Stromal cell of bone marrow (primary cell): ENCODE measurements at places on chromosomes 3 and 15.
A peak's percentile ranks its signal among the peaks of the same experiment; 100 is the strongest.

DNA sequence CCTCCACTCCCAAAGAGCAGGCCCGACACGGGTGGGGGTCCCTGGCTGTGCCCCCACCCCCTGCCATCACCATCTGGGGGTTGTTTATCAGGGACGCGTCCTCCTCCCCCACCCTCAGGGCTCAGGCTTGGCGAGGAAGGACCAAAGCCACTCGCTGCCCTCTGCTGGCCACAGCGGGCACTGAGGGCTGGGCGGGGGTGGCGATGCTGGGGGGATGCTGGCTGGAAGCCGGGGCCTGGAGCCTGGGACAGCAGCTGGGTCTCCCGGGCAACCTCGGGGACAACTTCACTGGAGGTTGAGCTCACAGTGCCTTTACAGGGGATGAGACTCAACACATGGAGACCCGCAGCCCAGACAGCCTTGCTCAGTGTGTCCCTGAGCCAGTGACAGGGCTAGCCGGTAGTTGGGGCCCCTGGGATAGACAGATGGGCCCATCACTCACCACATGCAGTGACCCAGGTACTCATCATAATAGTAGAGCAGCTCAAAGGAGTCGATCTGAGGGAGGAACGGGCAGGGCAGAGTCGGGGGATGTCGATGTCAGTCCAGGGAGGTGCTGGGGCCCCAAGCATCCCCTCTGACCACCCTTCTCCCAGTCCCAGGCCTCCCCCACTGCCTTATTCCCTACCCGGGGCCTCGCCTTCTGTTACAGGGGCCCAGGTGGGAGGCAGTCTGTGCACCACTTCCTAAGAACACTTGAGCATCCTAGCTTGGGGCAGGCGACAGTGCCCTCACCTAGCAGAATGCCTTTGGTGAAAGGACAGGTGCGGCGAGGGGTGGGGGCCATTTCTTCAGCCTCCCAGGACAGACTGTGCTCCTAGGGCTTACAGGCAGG, 5.9 kb upstream of the CALML4 start:
- no peak for DNase-seq

GRCh38 chr15:98815207-98815606, 166.9 kb downstream of the IGF1R start:
- no peak for DNase-seq

- no peak for DNase-seq
Measured at GRCh38 chr3:169558371-169558770, 105.1 kb downstream of the MECOM start.

DNA sequence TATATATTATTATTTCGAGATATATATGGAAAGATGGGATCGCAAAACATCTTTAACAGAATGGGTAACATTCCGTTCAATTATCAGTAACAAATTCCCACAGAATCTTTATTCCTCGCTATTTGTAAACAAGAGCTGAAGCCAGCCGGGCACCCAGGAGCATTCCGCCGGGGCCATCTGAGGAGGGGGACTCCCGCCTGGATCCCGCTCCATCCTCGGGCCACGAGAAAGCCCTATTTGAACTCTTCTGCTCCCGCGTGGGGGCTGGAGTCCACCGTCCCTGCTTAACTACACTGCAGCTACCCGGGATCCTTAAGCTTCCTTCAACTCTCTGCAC, 687 bp downstream of the GPR176 start:
- no peak for DNase-seq

GRCh38 chr15:101012326-101013200, 93.4 kb downstream of the LRRK1 start:
- DNase-seq, result no peak

GRCh38 chr3:98013411-98014267, 21.5 kb downstream of the GABRR3 start:
- DNase-seq, result no peak

DNA sequence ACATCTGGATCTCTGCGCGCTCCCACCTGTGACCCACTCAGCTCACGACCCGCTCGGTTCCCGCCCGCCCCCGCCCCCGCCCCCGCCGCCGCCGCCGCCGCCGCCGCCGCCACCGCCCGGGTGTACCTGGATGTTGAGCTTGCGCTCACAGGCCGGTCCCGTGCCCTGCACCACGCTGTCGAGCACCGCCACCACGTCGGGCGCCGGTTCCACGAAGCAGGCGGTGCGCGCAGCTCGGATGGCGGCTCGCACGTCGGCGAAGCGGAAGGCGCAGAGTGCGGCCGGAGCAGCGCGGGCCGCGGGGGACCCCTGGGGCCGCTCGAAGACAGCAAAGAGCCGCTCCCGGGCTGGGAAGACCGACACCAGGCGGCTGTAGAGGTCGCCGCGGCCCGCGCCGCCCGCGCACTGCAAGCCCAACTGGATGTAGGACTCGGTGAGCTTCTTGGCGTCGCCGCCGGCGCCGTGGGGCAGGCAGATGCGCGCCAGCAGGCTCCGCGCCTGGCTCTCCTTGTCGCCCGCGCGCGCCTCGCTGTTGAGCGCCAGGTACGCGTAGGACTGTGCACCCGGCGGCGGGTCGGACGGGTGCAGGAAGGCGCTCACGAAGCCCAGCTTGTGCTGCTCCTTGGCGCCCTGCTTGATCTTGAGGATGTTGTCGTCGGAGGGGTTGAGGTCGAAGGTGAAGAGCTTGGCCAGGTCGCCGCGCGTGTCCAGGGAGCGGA, 1.1 kb downstream of the PLXND1 start:
- DNase-seq, result no peak

DNA sequence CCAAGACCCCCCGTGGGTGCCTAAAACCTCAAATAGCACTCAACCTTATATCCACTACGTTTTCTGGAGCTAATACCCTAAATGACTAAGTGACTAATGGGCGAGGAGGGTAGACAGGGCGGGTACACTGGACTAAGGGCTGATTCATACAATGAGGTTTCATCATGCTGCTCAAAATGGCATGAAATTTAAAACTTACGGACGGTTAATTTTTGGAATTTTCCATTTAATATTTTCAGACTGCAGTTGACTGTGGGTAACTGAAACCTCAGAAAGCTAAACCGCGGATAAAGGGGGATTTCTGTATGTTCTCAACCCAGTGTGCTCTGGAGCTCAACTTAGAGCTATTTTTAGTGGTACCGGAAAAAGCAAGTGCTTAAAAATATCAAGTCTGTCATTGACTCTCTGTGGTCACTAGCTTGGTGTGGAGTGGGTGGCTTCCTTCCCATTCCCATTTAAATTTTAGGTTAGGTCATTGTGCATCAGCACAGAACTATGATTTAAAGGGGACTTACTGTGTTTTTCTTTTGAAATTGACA, 72.9 kb downstream of the LRRC28 start:
- peak; percentile 85 for DNase-seq

DNA sequence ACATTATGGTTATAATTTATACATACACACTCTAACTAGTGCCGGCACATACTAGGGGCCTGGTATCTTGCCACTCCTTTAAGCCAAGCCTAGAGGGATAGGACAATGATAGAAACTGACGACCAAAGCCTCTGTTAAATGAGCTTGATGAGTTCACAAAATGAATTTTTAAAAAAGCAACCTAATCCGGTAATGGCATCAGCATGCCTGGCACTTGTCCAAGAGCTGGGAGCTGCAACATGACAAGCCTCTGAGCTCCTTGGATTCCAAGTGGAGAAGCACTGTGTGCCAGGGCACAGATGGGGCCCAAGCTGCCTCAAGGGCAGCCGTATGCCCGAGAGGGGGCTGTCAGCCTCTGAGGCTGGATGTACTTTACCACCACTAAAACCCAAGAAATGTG, 9.7 kb downstream of the ETV5 start:
- DNase-seq, result peak; percentile 63

- peak; percentile 89 for DNase-seq
Measured at GRCh38 chr15:48414015-48414414, 82.8 kb downstream of the DUT start.

DNA sequence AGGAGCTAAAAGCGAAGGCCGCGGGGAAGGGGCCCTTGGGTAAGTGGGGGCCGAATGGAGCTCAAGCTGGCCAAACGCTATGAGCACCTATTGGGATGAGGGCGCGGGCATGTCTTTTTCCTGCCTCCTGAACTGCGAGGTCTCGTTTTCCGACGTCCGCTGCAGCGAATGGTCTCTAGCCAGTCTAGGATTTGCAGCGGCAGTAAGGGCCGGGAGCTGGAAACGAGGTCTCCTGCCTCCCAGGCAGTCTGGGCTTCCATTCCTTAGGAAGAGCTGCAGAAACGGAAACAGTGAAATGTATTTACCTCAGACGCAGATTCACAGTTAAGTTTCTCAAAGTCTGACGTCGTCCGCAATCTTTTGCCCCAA, 517 bp downstream of the TMA7 start:
- DNase-seq, result no peak

DNA sequence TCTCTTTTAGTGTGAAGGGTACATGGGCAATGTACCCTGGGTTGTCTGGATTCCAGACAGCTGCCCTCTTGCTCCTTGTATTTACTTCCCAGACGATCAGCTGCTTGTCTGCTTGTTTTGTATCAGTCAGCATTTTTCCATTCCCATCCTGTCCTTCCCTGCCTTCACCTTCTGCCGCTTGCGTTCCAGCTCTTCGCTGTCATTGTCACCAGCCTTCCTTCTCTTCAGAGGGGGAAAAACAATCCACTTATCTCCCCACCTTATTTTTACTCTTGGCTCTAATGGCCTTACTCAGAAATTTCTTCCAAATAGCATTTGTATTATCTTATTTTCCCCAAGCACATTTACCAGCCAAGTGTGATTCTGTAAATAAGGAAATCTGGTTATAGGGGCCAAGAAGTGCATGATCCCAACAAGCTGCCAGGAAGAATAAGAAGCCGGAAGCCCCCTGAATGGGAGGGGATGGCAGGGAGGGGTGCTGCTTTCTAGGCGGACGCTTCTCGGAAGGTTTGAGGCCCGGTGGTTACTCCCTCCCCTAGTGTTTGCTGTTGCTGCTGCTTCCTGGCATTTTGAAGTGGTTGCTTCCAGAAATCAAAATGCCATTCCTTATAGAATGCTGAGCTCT, 497.6 kb downstream of the NTRK3 start:
- no peak for DNase-seq

DNA sequence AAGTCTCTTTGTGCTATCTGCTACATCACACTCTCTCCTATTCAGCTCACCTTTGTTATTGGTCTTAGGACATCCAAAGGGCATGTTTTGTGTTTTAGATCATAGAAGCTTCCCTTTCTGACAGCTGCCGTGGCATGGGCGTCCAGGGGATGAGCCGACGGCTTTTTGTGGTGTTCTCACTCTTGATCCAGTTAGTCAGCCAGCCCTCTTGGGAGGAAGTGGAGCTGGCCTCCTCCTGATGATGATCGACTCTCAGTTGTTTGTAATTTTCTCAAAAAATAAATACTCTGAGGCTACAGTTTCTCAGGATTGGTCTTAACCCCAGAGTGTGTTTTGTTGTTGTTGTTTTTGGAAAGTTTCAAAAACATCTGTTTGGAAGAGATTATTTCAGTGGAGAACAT, 34.4 kb downstream of the BOC start:
- peak; percentile 87 for DNase-seq

DNA sequence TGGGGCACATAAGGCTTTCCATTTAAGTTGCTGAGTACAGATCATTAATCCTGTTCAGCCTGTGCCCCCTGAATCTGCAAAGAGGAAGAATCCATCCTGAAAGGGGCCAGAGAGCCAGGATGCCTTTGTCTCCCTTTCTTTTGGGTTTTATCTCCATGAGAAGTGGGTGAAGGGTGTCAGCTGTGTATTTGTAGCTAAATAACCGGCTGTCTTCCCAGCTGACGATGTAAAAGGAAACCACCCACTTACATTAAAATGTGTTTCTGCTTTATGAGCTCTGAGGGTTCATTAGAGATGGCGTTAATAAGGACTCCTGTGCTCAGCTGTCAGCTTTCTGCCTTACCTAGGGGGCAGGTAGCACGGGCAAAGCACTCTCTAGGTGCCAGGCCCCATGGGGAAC, 83.4 kb downstream of the SLCO3A1 start:
- no peak for DNase-seq

- no peak for DNase-seq
Measured at GRCh38 chr3:184764191-184764590, 47.8 kb upstream of the VPS8 start.

DNA sequence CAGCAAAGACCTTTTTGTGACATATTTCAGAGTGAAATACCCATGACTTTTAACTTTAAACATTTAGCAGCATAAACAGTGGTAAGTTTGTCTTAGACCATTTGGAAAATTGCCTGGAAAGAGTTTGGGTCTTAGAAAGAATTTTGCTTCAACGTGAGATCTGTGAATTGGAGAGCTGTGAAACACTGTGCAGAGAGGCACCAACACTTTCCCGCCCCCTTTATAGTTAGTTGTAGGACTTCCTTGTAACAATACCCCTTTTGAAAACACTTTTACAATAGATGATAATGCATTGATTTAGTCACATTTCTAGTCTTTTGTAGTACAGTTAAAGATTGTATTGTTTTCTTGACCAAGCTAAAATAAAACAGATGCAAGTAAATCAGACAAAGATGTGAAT, 43.5 kb upstream of the MBNL1 start:
- DNase-seq, result no peak

- no peak for DNase-seq
Measured at GRCh38 chr3:79052054-79052681, 715.6 kb downstream of the ROBO1 start.

- DNase-seq, result no peak
Measured at GRCh38 chr15:33468740-33469139, 158.0 kb downstream of the RYR3 start.

DNA sequence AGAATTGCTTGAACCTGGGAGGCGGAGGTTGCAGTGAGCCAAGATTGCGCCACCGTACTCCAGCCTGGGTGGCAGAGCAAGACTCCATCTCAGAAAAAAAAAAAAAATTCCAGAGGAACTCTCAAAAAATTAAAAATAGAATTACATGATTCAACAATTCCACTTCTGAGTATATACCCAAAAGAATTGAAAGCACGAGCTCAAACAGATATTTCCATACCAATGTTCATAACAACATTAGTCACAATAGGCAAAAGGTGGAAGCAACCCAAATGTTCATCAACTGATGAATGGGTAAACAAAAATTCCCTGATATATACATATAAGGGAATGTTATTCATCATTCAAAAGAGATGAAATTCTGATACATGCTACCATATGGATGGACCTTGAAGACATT, 16.9 kb upstream of the MORF4L1 start:
- DNase-seq, result peak; percentile 84

GRCh38 chr3:133371181-133371580, 28.7 kb upstream of the BFSP2 start:
- no peak for DNase-seq

DNA sequence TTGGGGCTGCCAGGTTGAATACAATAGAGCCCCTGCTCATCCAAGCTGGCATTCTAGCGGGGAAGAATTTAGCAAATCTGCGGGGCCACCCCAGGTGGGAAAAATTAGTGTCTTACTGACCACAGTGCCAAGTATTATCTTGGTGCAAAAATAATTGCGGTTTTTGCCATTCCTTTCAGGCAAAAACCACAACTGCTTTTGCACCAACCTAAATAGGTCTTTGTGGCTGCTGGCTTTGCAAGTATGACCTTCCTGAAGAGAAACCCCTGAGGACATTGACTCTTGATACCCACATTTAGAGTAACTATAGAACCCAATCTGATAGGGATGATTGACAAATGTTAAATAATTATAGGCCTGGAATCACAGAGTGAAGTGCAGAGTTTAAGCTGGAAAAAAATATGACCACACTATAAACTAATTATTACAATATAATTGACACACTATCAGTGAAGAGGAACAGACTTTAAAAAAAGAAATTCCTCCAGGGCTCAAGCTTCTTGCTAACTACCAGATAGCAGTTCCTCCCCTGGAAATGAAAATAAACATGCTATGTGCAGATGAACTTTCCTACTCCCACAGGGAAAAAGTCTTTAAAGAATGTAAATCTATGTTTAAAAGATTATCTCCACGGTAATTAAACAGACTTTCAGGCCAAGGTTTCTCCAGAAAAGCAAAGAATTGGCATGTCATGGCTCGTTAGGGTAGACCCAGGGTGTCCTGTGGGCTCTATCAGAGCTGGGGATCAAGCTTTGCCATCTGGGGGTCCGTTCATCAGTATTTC, 34.4 kb downstream of the CA12 start:
- no peak for DNase-seq
